ENCODE measurements at places on chromosomes 5 and 9. TPM values are rescaled to one million over a fixed set of nuclear protein-coding genes. Genes with fewer than 3 reads are reported as not detected.

Gene SLCO6A1
- not detected for total RNA-seq

Gene VCAN
- 0.24 TPM for total RNA-seq

Gene SHC3
- total RNA-seq, result not detected

Gene KCNT1
- not detected for total RNA-seq

Gene DBH
- total RNA-seq, result not detected

Gene TMEM174
- total RNA-seq, result not detected

Gene RXFP3
- not detected for total RNA-seq

Gene WWC1
- 0.77 TPM for total RNA-seq

Gene FAM81B
- total RNA-seq, result not detected

Gene BTNL3
- not detected for total RNA-seq

- no peak overlapping the region for H3K27ac ChIP-seq
- H3K36me3 ChIP-seq, result no peaks in the 10 kb centered on the region
- H3K4me3 ChIP-seq, result no peak overlapping the region
- DNase-seq, result no peak
- H3K27me3 ChIP-seq, result no peaks in the 10 kb centered on the region
- no peaks in the 10 kb centered on the region for H3K4me1 ChIP-seq
These were observed 18.5 kb upstream of the SNX2 start for GRCh38 chr5:122756264-122756911.

DNA sequence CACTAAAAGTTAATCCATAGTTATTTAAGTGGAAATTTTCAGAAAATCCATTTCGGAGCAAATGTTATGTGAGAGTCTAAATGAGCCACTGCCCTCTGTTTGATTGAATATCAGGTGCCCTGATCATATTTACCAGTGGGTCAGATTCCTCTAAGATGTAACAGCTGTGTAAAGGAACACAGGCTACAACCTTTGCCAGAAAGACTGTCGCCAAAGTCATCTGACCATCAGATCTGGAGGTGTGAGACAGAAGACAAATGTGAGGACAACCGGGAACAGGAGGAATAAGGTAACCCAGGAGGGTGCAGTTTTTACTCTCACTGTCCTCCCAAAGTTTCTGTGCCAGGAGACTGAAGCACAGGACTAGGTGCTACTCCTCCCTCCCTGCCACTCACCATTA lies 90.8 kb downstream of the CAAP1 start:
- no peaks in the 10 kb centered on the region for H3K27me3 ChIP-seq
- H3K4me1 ChIP-seq, result no peaks in the 10 kb centered on the region
- no peaks in the 10 kb centered on the region for H3K36me3 ChIP-seq
- DNase-seq, result no peak

DNA sequence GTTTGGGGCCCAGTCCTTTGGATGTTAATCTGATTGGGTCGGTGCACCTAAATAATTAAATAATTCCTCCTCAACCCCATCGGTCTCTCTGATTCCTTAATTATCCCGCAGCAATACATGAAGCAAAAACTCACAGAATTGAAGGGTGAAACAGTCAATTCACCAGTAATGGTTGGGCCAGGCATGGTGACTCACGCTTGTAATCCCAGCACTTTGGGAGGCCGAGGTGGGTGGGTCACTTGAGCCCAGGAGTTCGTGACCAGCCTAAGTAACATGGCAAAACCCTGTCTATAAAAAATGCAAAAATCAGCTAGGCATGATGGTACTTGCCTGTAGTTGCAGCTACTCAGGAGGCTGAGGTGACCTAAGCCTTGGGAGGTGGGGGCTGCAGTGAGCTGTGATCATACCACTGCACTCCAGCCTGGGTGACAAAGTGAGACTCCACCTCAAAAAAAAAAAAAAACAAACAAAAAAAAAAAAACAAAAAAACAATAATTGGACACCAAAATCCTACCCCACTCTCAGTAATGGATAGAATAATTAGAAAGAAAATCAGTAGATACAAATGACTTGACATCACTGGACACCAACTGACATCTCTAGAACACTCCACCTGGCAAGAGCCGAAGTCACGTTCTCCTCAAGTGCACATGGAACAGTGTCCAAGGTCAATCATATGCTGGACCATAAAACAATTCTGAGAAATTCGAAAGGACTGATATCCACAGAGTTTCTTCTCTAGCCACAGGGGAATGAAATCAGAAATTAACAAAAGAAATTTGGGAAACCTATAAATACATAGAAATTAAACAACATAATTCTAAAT lies 5.3 kb downstream of the ABO start:
- no peak overlapping the region for H3K4me3 ChIP-seq
- H3K4me1 ChIP-seq, result no peaks in the 10 kb centered on the region
- no peaks in the 10 kb centered on the region for H3K36me3 ChIP-seq
- H3K27me3 ChIP-seq, result no peaks in the 10 kb centered on the region
- H3K27ac ChIP-seq, result peak overlapping the region; percentile 61

GRCh38 chr5:93899026-93899600 lies 157.7 kb upstream of the POU5F2 start:
- no peak overlapping the region for H3K4me3 ChIP-seq
- no peaks in the 10 kb centered on the region for H3K4me1 ChIP-seq
- no peaks in the 10 kb centered on the region for H3K27me3 ChIP-seq
- DNase-seq, result no peak

- no peaks in the 10 kb centered on the region for H3K27me3 ChIP-seq
- H3K4me3 ChIP-seq, result no peak overlapping the region
- H3K27ac ChIP-seq, result no peak overlapping the region
- no peaks in the 10 kb centered on the region for H3K36me3 ChIP-seq
These were observed 117.0 kb downstream of the PAPPA start for GRCh38 chr9:116270546-116270945.

- H3K4me3 ChIP-seq, result no peak overlapping the region
- no peak for DNase-seq
- H3K27me3 ChIP-seq, result no peaks in the 10 kb centered on the region
- no peak overlapping the region for H3K27ac ChIP-seq
- H3K36me3 ChIP-seq, result no peaks in the 10 kb centered on the region
These were observed 45.1 kb upstream of the SUB1 start for GRCh38 chr5:32539981-32540845.

GRCh38 chr5:141402553-141403243 lies at the start of gene PCDHGA9:
PCDHGA9 (plus strand) TSS chr5:141402778; CDS start chr5:141402953, 175 bp downstream.
- H3K27ac ChIP-seq, result no peak within 1 kb of the TSS
- DNase-seq, result no peak
- H3K4me1 ChIP-seq, result no peaks in the 10 kb centered on the region
- H3K36me3 ChIP-seq, result no peaks in the 10 kb centered on the region
- H3K4me3 ChIP-seq, result peak within 1 kb of the TSS; percentile 13
- H3K27me3 ChIP-seq, result peaks cover 25% of the 10 kb centered on the region

GRCh38 chr9:131704141-131704983 lies 35.5 kb downstream of the RAPGEF1 start:
- H3K27ac ChIP-seq, result no peak overlapping the region
- H3K36me3 ChIP-seq, result no peaks in the 10 kb centered on the region
- no peaks in the 10 kb centered on the region for H3K27me3 ChIP-seq
- peaks cover 63% of the 10 kb centered on the region for H3K4me1 ChIP-seq

DNA sequence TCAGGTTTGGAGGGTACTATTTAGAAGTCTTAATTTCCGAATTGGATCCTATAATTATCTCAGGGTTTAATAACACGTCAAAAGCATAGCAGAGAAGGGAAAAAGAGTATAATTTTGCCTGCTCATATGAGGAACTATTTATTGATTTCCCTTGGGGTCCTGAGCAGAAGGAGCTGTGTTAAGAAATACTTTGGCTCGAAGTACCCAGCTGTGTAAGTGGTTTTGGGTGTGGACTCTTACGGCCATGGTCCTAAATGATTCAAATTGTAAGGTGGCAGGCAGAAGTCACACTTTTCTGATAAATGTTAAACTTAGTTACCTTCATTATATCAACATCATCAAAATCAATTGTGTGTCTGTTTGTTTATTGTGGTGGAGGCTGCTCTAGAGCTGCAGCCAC lies 190.4 kb downstream of the MTRR start:
- no peak overlapping the region for H3K27ac ChIP-seq
- no peaks in the 10 kb centered on the region for H3K36me3 ChIP-seq
- no peaks in the 10 kb centered on the region for H3K4me1 ChIP-seq

GRCh38 chr5:87393331-87393730 lies 19.4 kb downstream of the CCNH start:
- DNase-seq, result no peak
- no peaks in the 10 kb centered on the region for H3K4me1 ChIP-seq
- peaks cover 52% of the 10 kb centered on the region for H3K36me3 ChIP-seq
- H3K27ac ChIP-seq, result no peak overlapping the region
- H3K27me3 ChIP-seq, result no peaks in the 10 kb centered on the region

DNA sequence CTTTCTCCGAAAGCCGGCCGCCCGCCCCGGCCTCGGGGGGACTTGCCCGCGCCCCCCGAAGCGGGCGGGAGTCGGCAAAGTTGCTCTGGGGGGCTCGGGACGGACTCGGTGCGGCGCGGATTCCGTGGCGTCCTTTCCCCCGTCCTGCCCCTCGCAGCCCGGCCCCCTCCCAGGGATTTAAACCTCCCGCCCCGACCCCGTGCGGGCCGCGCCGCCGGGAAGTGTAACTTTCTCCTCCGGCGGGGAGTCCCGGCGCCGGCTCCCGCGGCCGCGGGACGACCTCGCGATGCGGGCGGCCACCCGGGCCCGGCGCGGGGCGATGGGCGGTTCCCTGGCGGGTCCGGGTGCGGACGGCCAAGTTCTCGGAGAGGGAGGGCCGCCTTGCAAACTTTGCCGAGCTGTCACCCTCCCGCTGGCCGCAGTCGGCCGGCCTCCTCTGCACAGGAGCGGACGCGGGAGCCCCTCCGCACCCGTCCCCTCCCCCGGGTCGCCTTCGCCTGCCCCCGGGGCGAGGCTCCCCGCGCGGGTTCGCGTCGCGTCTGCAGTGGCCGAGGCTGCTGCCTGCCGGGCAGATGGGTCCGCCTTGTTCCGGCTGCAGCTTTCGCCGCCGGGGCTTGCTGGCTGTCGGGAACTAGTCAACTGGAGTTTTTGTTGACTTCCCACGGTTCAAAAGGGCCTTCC lies 732 bp downstream of the PBX3 start:
- H3K4me3 ChIP-seq, result peak overlapping the region; percentile 69
- DNase-seq, result peak; percentile 16
- H3K27me3 ChIP-seq, result no peaks in the 10 kb centered on the region
- H3K4me1 ChIP-seq, result peaks cover 22% of the 10 kb centered on the region
- peak overlapping the region; percentile 22 for H3K27ac ChIP-seq
- no peaks in the 10 kb centered on the region for H3K36me3 ChIP-seq

DNA sequence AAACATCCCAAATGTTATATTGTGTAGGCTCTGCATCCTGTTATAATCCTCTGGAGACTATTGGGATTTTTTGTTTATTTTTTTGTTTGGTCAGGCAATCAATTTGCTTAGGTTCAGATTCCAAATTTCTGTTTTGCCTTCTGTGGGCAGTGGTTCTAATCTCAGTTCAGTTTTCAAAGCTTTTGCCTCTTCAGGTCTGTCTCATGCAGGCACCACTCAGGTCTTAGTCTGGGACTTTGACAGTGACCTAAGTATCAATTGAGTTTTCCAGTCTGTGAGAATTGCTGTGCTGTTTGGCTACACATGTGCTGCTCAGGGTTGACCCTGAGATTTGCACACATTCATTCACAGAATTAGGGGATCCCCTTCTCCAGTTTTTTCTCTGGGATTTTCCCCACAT lies 14.1 kb downstream of the SNX2 start:
- no peaks in the 10 kb centered on the region for H3K4me1 ChIP-seq
- H3K36me3 ChIP-seq, result no peaks in the 10 kb centered on the region
- no peak for DNase-seq
- no peaks in the 10 kb centered on the region for H3K27me3 ChIP-seq
- no peak overlapping the region for H3K27ac ChIP-seq

DNA sequence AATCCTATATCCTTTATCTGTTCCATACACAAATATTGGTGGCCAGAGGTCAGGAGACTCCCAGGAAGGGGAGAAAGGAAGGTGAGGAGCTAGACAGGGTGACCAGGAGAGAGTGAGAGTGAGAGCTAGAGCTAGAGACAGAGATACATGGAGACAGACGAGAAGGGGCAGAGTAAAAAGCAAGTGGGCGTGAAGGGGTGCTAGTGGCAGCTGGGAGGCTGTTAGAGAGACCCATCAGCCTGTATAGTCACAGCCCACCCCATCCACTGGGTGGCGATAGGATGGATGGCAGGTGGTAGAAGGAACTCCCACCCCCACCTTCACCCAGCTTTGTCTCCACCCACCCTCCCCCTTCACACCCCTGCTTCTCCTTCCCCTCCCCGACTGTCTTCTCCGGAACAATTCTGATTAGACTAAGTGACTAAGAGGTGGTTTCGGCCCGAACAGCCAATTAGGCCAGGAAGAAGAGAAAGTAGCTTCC lies 32.8 kb downstream of the PCDH1 start:
- H3K36me3 ChIP-seq, result no peaks in the 10 kb centered on the region
- H3K27me3 ChIP-seq, result no peaks in the 10 kb centered on the region
- no peak overlapping the region for H3K27ac ChIP-seq
- H3K4me3 ChIP-seq, result no peak overlapping the region
- H3K4me1 ChIP-seq, result peaks cover 7% of the 10 kb centered on the region

GRCh38 chr5:72041654-72042053 lies 65.6 kb upstream of the MAP1B start:
- DNase-seq, result no peak
- no peak overlapping the region for H3K4me3 ChIP-seq
- no peak overlapping the region for H3K27ac ChIP-seq
- no peaks in the 10 kb centered on the region for H3K27me3 ChIP-seq

DNA sequence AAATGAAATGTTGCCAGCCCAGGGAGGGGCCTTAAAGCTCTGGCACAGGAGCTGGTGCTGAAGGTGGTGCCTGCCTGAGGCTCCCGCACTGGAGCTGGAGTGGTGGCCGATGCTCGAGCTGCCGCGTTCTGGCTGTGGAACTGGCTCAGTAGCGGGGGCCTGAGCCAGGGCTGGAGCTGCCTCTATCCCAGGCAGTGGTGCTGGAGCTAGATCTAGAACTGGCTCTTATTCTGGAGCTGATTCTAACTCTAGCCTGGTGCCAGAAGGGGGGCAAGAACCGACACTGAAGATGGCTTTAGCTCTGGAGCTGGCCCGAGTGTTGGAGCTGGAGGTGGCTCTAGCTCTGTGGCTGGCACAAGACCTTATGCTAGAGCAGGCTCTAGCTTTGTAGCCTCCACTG lies 19.2 kb downstream of the OBP2B start:
- no peaks in the 10 kb centered on the region for H3K36me3 ChIP-seq
- H3K4me3 ChIP-seq, result no peak overlapping the region
- no peak overlapping the region for H3K27ac ChIP-seq
- no peaks in the 10 kb centered on the region for H3K27me3 ChIP-seq
- DNase-seq, result no peak

DNA sequence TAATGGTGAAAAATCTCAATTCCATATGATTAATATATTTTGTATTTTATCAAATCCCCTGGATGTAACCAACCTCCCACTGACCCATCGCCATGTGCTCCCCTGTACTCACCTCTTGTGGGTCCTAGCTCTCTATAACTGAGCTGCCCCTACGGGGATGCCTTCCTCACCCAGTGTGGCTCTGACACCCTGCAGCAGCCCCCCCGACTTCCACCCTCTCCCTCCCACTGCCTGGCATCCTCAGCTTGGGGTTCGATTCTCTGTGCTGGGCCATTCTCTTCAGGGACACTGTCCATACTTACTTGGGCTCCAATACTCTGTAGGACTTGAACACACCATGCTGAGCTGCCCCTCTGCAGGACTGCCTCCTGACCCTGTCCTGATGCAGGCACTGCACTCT lies 87.1 kb downstream of the PJA2 start:
- H3K36me3 ChIP-seq, result no peaks in the 10 kb centered on the region
- H3K27ac ChIP-seq, result no peak overlapping the region
- no peak overlapping the region for H3K4me3 ChIP-seq
- H3K4me1 ChIP-seq, result no peaks in the 10 kb centered on the region

- no peaks in the 10 kb centered on the region for H3K4me1 ChIP-seq
- H3K27ac ChIP-seq, result no peak overlapping the region
- no peaks in the 10 kb centered on the region for H3K27me3 ChIP-seq
- no peak overlapping the region for H3K4me3 ChIP-seq
- no peak for DNase-seq
- H3K36me3 ChIP-seq, result no peaks in the 10 kb centered on the region
These were observed 37.4 kb downstream of the CTSL start for GRCh38 chr9:87763286-87763685.

- no peak overlapping the region for H3K4me3 ChIP-seq
- no peaks in the 10 kb centered on the region for H3K4me1 ChIP-seq
- no peak overlapping the region for H3K27ac ChIP-seq
- DNase-seq, result no peak
These were observed 128.6 kb upstream of the ELL2 start for GRCh38 chr5:96090215-96090614.

Measured in CD8-positive, alpha-beta memory T cell (primary cell).